ENCODE measurements at places on chromosomes 7 and 10.

DNA sequence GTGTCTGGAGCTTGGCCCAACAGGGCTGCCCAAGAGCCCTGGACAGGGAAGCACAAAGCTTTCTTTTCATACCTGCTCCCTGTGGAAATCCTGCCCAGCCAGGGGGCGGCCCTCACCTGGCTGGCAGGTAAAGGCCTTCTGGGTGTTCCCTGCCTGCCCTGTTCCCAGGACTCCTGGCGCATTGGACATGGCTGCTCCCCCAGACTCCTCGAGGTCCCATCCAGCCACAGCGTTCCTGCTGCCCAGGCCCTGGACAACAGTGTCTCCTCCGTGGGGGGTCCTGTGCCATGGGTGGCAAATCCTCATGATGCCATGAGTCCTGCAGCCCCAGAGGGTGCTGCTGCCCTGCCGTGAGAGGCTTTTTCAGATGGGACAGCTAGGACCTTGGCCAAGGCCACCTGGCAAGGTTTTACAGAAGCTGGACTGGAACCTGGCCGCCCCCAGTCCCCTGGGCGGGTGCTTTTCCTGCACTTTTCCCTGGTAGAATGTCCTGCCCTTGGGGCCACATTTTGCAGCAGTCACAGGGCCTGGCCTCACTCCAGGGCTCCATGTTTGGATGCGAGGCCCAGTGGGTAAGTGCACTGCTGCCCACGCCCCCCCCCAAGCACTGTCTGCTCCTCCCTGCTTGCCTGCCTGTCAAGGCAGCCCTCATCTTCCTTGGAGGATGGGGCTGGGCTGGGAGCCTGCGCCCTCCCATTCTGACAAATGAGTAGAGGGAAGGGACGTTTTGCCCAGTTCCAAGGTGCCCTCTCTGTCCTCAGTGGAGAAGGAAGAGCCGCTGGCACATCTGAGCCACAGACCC is 60.7 kb downstream of the LHPP start:
- no peak for DNase-seq

DNA sequence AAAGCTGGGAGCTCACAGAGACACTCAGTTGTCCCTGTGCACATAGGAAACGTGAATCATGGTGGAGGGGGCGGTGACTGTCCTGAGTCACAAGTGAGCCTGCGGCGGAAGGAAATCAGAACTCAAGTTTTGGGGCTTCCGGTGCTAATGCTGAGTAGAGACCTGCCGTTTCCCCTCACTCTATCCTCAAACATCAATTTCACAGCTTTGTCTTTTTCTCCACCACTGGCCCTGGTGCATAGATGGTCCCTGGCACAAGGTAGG is 21.9 kb downstream of the ADCYAP1R1 start:
- no peak for DNase-seq

DNA sequence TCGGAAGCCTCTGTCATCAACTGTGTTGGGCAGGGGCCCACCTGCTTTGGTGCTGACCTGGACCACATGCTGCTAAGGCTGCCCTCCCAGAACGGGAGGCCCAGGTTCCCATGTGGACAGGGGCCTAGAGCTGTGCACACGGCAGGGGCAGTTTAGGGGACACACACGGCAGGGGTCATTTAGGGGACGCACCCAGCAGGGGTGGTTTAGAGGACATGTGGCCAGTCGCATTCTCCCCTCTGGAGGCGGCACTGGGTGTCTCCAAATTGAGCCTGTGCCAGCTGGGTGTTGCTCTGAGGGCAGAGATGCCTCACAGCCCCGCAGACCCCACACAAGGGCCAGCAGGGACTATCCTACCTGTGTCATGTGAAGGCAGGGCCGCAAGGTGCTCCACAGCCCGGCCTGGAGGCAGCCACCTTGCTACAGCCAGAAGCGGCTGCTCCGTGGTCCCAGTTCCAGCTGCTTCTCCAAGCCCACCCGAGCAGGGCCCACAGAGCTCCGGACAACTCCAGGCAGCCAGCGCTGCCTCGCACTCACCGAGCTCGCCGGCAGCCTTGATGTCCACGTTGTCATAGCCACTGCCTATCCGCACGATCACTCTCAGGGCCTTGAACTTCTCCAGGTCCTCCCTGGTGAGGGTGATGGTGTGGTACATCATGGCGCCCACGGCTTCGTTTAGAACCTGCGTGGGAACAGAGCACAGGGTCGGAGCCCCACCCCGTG is 60.7 kb downstream of the ZRANB1 start:
- DNase-seq: no peak

DNA sequence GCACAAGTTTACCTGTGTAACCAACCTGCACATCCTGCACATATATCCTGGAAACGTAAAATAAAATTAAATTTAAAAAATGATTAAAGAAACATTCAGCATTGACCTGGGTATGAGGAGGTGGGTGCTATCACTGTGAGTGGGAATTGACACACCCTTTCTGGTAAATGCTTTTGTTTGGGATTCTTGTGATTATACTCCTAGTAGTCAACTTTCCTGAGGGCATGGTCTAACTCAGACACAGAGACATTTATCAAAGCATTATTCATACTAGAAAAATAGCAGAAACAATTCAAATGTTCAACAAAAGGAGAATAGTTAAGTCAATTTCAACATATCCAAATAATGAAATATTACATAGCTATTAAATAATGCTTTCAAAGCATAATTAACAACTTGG is 44.2 kb downstream of the CNNM2 start:
- DNase-seq: no peak

GRCh38 chr10:132514821-132515520 is 22.6 kb upstream of the INPP5A start:
- DNase-seq: no peak

GRCh38 chr7:13115157-13115772 is 427.8 kb downstream of the ARL4A start:
- DNase-seq: no peak

DNA sequence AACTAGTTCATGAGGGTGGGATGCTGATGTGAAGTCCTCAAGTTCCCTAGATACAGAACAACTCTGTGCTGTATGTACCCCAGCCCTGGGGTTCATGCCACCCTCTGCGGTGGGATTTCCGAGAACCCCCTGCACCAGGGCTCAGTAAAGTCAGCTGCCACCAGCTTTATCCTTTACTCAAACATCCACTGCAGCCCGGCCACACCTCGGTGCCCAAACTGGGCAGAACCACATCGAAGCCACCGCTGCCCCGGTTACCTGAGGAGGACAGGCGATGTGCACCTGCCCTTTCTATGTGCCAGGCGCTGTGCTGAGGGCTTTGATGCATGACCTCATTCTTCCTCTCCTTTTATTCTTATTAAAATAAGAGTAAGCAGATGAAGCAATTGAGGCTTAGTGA is 9.9 kb upstream of the CALML5 start:
- DNase-seq: no peak

DNA sequence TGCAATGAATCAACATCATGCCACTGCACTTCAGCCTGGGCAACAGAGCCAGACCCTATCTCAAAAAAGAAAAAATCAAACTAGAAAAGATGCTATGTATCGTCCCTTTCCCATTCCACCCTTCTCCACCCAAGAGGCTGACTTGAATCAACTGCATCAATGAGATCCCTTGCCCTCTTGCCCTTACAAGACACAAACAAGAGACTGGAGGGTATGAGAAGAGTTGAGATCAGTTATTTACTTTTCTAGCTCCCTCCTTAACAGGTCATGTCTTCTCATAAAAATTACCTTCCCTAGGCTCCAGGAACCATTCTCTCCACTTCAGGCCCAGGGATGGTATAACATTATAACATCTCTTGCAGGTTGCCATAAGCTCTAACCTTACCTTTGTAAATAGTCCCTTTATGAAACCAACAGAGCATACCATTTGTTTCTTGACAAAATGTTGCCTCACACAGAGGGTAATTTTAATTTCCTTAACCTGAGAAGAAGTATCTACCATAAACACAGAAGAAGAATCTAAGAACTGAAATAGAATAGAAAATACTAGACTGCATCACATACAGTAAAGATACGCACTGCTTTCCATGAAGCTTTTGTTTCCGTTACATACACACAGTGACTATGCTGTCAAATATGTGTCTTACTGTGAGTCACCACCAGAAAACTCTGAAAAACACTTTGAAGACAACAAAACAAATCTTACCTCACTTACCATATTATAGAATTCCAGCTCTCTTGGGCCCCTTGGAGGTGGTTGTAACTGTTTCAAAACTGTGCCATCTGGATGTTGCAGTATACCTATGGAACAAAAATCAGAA is 30.5 kb downstream of the IPMK start:
- no peak for DNase-seq

DNA sequence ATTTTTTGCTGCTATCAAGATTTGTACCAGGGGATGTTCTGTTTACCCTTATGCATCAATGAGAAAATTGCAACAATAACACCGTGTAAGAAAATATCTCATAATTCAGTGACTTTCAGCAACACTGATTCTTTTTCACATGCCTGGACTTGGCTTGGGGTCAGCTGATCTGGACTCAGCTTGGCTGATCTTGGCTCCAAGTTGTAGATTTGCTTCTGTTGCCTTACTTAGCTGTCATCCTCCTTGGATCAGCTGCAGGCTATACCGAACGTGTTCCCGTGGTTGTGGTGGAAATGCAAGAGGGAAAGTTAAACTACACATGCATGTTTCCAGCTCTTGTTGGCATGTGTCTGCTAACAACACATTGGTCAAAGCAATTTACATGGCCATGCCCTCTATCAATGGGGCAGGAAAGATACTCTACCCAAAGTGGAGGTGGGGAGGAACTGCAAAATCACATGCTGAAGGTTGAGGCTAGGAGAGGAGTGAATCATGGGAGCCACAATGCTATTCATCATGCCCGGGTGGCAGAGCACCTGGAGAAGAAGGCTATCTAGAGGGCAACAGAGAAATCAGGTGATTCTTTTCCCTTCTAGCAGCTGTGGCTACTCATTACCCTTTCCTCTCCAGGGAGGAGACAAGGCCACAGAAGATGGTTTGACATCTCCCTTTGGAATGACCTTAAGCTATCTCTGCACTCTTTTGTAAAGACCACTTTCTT is 1276.3 kb upstream of the AUTS2 start:
- no peak for DNase-seq

Measured in activated CD8-positive, alpha-beta memory T cell treated with anti-CD3 and anti-CD28 coated beads for 1 hour (primary cell).